ENCODE measurements at places on chromosomes 3 and 15.

DNA sequence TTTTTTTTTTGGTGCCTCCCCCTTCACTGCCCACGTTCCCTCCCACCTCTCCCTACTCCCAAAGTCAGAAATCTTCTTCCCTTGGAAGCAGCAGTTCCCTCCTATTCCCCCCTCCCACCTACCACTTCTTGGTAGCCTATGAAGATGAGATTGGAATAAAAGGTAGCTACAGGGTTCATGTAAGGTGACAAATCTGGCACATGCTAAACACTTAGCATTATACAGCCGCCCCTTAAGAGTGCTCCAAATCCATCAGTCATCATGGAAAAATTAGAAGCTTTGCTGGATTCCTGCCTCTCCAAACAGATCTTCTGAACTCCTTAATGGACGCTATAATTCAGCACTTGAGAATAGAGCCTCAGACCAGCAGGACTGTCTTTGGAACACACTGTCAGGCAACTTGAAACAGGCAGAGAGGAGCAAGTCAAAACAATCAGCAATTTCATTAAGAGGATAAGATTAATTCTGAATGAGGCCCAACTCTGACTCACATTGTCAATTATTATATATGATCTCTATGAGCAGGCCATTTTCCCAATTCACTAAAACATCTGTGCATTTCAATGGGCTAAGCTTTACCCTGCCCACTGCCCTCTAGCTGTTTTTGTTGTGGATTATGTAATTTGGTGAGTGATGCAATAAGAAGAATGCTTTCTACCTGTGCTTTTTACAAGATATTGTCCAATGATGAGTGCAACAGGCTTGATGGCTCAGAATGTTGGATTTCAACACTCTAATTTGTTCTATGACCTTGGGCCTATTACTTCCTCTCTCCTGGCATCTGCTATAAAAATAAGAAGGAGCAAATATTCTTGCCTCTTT lies 34.6 kb upstream of the SPRED1 start:
- no peak for DNase-seq

DNA sequence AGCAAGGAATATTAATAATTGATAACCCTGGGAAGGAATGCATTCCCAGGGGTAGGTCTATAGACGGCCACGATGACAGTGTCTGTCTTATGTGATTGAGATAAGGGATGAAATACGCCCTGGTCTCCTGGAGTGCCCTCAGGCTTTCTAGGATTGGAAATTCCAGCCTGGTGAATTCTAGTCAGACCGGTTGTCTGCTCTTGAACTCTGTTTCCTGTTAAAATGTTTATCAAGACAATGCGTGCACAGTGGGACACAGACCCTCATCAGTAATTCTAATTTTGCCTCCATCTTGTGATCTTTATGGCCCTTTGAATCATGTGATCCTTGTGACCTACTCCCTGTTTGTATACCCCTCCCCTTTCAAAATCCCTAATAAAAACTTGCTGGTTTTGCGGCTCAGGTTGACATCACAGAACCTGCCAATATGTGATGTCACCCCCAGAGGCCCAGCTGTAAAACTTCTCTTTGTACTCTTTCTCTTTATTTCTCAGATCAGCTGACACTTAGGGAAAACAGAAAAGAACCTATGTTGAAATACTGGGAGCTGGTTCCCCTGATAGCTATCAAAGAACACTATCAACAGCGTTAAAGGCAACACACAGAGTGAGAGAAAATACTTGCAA lies 183.3 kb downstream of the PDE8A start:
- DNase-seq = no peak

DNA sequence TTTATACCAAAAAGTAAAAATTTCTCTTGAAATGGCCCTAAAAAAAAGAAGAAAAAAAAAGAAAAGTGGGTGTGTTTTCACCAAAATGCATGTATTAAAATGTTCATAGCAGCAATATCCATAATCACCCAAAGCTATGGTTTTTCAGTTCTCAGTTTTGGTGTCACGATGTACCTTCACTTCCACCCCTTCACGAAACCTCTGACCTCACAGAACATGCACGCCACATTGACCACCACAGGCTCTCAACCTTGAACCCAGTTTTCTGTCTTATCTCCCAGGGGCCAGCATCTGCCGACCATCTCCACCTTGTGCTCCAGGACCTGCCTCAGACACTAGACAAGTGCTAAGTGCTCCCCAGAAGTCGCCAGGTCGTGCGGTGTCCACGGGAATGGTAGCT lies 30.4 kb downstream of the COLQ start:
- DNase-seq = no peak

DNA sequence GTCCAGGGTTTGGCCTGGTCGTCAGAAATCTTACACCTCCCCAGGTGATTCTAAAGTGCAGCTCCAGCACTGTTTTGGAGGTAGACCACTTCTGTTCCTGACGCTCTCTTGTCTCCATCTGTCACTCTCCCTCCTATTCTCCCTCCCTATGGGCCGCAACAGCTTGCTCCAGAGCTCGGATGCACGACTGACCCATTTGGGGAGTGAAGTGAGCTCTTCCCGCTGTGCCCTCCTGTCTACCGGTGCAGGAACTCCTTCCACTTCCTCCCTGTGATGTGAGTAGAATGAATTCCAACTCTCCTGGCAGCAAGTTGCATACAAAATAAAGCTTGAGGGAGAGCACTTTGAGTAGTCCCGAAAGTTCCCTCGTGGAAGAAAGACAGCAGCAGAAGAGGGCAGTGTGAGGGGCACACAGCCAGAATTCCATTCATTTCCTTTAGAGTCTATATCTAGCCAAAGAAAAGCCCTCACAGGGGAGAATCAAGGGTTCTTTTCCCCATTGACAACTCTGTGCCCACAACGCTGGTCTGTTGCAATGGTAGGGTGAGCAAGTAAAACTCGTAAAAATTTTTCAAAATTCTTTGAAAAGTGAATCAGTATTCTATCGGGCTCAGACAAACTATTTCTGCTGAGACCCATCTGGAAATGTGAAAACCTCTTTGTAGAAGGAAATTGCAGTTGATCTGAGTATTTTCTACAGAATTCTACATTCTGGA lies 39.9 kb upstream of the BDH1 start:
- no peak for DNase-seq

DNA sequence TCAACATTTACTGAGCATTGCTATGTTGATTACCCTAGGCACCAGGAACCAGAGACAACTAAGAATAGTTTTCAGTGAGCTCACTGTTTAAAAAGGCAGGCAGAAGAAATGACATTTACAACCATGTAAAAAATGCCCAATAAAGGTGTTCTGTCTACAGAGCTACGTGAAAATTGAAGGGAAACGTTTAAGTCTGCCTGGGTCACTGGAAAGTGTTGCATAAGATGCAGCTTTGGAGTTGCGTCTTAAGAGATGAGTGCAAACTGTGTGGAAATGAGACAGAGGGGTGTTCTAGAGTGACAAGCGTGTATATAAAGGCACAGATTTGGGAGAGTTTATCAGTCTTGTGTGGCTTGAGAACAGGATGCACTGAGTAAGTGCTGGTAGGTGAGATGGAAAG lies 278.7 kb upstream of the GOLGA6L4 start:
- no peak for DNase-seq

DNA sequence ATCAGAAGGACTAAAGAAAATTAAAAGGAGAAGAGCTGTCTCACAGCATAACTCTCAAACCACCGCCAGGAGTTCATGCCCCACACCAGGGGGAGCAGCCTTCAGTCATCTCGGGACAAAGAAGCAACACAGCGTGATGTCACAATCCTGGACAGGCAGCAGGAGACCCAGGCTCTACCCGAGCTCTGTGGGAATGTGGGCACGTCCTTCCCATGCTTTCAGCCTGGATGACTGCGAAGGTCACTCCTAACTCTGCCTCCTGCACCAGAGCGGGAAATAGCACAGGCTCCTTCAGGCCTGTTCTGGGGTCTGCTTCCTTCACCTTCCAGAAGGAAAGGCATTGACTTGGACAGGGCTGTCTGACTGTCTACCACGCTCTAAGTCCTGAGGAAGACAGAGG lies 31.3 kb downstream of the NOX5 start:
- DNase-seq = peak; percentile 46

DNA sequence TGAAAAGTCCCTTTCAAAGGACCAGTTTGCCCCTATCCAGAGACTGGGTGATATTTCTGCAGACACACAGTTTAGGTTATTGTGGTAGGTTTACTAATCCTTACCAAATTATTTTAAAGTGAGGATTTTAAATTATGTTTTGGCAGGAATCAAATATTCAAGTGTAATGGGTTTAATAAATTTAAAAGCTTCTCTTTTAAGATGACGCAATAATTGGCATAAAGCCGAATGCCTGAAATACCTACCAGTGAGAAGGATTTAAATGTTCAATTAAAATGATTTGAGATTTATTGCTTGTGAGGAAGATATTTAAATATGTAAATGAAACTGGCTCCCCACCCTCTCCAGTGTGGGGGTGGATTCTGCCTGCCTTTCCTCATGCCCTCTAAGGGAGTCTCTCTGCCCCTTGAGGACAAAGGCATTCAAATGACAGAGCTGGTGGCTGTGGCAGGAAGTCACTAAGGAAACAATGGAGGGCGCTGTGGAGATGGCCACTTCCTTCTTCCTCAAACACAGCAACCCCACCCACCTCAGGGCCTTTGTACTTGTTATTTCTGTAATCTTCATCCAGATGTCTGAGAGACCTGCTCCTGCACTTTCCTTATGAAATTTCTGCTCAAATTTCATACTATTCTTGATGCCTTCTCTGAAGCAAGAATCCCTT lies 131.7 kb downstream of the TNIK start:
- DNase-seq = peak; percentile 42

Measured in HEK293T (cell line).